ENCODE measurements at places on chromosomes 6 and 20.

DNA sequence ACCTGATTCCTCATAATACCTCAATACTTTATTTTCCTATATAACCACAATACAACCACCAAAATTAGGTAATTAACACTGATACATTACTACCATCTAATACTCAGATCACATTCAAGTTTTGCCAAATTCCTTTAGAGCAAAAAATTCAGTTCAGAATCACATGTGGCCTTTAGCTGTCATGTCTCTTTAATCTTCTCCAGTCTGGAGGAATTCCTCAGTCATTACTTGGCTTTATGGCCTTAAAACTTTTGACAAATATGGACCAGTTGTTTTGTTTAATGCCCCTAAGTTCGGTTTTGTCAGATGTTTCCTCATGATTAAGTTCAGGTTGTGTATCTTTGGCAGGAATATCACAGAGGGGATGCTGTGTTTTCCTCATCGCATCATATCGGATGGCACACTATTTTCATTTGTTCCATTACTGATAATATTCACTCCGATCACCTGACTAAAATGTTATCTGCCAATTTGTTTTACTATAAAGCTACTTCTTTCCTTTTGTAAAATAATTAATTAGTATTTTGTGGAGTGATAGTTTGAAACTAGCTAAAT is 51.2 kb upstream of the AKIRIN2 start:
- no peak for DNase-seq

DNA sequence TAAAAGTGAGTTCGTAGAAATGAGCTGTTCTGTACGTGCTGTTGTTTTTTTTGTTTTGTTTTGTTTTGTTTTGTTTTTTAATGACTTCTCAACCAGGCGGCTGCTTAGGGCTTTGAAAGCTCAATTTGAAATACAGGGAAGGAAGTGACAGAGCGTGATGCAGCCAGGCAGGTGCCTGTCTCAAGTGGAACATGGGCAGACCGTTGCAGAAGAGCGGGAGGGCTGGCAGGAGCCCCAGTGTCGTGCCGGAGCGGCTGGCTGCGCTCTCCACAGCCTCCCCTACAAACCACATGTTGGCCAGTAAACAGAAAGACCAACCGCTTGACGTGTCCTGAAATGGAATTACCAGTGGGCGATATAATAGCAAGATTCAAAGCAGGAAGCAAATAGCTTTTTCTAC is 164.9 kb upstream of the RREB1 start:
- DNase-seq, result peak; percentile 20

DNA sequence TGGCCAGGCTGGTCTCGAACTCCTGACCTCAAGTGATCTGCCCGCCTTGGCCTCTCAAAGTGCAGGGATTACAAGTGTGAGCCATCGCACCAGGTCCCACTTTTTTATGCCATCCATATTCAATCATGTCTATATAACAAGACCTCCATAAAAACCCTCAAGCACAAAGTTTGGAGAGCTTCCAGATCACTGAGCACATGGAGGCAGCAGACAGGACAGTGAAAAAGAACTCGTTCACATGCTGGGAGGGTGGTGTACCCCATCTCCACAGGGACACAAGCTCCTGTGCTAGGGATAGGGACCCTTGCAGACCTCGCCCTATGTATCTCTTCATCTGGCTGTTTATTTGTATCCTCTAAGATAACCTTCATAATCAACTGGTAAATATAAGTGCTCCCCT is 30.3 kb downstream of the KIF13A start:
- DNase-seq, result no peak

DNA sequence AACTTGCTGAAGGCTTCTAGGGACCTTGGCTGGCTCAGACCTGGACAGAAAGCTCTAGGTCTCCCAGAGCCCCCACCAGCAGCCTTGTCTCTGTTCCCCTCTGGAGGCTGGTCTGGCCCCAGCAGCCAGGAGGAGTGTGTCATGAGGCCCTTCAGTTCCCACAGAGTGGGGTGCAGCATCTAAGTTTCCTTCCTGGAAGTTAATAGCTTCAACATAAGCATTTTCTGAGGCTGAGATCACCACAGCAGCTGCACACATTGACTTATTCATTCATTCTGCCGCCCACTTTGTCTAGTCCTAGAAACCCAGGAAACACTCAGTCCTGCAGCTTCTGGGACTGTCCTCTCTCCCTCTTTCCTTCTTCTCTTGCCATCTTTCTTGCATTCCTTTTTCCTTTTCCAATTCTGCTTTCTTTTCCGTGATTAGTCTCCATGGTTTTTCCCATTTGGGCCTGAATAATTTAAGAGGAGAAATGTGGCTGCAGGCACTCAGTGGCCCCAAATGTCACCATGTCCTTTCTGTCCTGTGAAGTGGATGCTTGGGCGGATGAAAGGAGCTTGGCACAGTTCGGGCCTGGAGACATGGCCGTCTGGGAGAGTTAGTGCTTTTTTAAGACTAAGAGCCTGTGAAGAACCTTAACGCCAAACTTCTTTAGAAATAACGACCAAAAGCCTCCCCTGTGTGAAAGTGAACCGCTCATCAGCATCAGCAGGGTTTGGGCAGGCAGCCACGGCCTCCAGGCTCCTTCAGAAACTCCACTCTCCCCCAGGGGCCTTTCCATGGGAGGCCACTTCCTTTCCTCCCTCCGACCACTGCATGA is 31.0 kb upstream of the PCMTD2 start:
- DNase-seq, result no peak

DNA sequence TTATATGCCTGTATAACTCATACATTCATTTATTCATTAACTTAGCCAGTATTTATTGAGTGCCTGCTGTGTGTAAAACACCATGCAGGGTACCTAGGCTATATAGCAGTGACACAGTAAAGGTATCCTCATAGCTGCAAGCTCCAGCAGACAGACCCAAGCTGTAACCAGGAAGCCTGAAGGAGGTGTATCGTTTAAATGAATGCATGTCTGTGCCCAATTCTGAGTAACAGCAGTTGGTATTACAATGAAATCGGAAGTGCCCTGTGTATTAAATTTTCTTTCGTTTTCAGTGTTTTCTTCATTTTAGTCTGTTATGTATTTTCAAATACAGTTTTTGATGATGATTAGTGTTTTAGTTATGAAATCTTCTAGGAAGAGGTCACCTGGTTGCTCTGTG is 485.8 kb upstream of the SOX4 start:
- no peak for DNase-seq

GRCh38 chr6:137188855-137189254 is 15.4 kb upstream of the IL22RA2 start:
- DNase-seq, result no peak

GRCh38 chr6:52640916-52641315 is 30.0 kb upstream of the TMEM14A start:
- DNase-seq, result no peak

GRCh38 chr20:22515264-22515663 is 69.1 kb downstream of the FOXA2 start:
- DNase-seq, result no peak

GRCh38 chr6:133890711-133891148 is 1.8 kb downstream of the TCF21 start:
- DNase-seq, result no peak

DNA sequence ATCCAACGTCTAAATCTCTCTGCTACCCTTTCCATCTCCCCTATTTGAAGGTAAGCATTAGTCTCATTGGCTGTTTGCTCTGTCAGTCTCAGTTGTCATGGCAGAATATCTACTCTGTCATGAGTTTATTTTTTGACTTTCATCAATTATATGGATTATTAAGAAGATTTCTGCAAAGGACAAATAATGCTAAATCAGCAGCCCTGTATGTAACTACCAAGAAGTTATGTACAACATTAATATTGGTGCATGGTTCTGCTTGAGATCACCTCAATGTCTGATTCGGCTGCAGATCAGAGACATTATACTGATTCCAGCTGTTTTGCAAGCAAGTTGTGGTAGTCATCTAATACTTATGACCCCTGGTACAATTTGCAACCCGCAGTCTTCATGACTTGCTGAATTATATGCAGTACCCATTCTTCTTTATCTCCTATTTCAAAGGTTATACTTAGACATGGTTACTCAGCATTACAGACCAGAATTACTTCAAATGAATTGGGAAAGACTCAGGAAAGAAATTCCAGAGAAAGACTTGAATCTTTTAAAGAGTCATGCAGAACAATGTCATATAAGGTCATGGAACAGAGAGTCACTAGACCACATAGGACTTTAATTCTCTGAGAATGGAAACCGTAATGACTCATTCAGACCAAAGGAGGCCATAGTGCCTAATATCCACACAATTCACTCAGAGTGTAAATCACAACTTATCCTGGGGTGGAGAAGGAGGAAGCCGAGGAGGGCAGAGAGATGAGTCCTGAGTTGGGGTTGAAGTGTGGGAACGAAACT is 201.4 kb downstream of the IBTK start:
- no peak for DNase-seq

GRCh38 chr20:31494131-31494530 is 19.0 kb downstream of the REM1 start:
- DNase-seq, result no peak

All from stimulated activated naive CD8-positive, alpha-beta T cell treated with anti-CD3 and anti-CD28 coated beads, Interleukin-15, amount 100 ng/mL, for 72 hours (primary cell).